ENCODE measurements at places on chromosomes 2 and 18. TPM values are rescaled to one million over a fixed set of nuclear protein-coding genes. Genes with fewer than 3 reads are reported as not detected.
A peak's percentile ranks its signal among the peaks of the same experiment; 100 is the strongest.

GRCh38 chr2:19062370-19062769 lies 296.1 kb downstream of the OSR1 start:
- no peak for DNase-seq

DNA sequence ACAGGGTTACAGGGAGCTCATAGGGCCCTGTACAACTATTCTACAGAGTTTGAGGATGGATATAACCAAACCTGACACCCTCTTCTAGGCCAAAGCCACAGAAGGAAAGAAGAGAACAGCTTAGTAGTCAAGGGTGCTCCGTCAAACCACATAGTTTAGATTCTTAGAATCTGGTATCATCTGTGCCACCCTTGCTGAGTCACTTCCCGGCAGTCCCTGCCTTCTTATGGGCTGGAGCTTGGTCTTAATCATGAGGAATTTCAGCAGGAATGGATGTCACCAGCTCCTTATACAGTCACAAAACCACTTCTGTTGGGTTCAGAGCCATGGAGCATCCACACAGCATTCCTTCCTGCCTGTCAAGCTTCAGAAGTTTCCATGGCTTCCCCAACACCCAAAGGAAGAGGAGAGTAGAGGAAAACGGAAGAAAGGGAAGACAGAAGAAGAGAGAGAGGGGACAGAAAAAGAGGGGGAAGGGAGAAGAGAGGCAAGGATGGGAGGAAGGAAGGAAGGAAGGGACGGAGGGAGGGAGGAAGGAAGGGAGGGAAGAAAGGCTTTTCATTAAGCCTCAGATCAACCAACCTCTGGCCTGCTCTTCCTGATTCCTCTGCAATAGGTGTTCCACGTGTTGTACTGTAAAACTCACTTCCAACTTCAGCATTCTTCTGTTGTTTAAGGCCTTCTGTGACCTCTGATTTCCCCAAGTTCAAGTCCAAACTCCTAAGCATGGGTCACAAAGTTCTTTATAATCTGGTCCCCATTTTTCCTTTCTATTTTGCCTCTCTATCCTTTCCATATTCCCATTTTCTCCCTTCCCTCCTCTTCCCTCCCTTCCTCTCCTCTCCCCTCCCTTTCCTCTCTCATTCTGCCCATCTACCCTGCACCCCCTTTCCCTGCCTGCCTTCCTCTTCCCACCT lies 246.1 kb upstream of the TNP1 start:
- no peak for DNase-seq

DNA sequence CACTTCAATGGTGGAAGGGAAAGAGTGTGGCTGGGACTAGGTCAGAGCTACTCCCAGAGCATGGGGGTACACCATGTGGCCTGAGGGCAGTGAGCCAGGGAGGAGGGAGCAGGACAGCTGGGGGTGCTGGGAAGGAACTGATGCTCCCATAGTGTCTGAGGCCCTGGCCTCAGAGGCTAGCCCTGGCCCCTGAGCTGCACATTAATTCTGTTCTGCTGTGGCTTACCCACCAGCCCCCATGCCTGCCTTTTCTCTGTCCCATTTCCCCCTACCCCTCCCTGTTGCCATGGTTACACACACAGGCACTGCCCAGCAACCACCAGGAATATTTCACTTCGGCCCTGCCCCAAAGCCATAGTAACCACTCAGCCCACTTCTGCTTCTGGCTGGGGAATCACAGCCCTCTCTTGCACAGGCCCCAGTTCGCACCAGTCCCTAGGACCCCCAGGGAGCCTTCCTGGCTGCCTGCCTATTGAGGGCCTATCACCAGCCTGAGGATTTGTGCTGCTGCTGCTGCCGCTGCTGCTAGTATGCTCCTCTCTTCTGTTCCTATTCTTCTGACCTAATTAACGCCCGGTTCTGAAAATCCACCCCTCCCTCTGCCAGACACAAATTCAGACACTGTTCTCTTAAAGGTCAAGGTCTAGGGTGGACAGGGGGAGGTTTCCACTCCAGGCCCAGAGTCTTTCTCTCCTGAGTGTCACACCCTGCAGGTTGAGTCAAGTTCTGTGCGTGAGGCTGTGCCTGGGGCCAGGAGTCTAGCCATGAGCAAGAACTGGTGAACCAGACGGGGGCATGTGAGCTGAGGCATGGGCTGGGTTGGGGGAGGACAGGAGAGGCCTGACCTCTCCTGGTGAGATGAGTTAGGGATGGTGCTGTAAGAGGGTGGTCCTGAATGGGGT lies 87.1 kb upstream of the MCFD2 start:
- peak; percentile 59 for DNase-seq

TLX2 gene
- 0.17 TPM for polyA plus RNA-seq

Measured in renal pelvis (tissue), 12 donors.